ENCODE measurements at places on chromosomes 3 and 15. TPM values are rescaled to one million over a fixed set of nuclear protein-coding genes. Genes with fewer than 3 reads are reported as not detected.

DNA sequence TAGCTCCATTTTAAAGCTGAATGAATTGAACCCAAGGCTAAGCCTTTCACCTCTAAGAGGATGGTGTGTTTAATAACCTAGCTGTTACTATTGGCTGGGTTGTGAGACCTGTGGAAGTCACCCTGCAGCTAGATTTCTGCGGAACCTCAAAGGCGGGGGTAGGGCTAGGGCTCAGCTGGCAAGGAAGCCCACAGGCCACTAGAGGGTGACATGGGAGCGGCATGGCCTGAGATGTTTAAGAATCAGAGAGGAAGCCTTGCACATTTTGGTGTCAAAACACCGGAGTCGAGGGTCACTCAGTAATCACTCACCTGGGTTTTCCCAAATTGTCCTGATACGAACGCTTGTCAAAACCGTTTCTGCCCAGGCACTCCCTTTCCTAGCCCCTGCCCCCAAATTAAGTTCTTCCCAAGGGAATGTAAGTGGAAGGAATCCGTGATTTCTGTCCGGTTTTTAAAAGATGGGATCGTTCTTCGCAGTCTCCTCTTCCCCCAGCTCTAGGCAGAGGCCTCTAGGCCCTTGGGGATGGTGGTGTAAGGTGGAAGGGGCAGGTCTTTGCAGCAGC lies 3.8 kb upstream of the ACAD9 start:
- DNase-seq = no peak

The PCLAF gene
- 33.3 TPM for polyA plus RNA-seq

DNA sequence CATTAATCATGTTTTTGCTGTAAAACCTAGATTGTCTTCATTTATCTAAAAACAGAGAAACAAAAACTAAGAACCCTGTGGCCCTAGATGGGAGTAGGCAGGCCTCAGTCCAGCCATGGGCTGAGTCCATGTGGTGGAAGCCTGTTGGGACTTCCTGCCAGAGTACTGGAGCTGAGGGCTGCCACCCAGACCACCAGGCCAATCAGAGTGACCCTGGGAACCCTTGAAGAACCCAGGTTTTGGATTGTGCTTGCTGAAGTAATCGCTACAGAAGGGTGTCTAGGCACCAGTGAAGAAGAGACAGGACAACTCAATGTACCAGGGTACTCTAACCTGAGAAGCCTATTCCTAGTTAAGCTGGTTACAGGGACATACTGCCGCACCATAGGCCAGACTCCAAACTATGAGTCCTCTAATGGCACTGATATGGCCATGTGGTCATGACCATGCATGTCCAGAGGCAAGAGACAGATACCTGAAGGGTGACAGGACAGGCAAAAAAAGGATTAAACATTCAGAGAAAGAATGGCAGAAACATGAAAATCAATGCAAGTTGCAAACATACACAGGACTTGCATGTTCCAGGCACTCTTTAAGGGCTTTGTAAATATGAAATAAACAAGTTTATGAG lies 12.9 kb downstream of the CSRNP1 start:
- DNase-seq = no peak

GRCh38 chr3:46564190-46565021 lies 1.7 kb downstream of the LRRC2 start:
- no peak for DNase-seq

DNA sequence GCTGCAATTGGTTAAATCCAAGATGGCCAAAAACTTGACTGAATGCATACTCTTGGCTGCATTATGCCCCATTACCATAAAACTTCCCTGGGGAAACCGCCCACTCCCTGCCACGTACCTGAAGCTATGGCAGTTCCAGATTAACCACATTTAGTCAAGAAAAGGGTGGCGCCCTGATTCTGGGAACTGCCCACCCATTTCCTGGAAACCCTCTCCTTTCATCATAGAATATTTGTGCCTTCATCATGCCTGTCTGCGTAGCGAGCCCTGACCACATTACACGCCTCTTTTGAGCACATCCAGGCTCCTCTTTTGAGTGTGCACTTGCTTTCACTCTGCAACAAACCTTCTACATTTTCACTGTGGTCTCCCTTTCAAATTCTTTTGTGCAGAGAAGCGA lies 5.2 kb downstream of the LINS1 start:
- DNase-seq = no peak

GRCh38 chr15:62248277-62248984 lies 83.3 kb upstream of the C2CD4B start:
- no peak for DNase-seq

DNA sequence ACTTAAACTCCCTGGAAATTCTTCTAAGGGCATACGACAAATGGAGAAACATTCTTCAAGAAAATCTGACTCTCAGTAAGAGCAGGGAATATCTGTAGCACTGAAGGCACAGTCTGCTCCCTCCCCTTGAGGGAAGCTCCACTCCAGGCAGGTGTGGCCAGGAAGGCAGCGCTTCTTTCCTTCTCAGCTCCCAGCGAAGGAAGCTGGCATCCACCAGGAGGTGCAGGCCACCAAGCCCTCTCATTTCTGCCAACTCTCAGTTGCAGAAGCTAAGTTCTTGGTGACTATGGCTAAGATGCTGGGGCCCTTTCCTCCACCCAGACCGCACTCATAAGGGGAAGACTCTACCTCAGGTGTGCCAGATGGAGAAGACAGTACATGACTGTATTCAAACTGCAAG lies 37.7 kb upstream of the SLC41A3 start:
- DNase-seq = no peak

DNA sequence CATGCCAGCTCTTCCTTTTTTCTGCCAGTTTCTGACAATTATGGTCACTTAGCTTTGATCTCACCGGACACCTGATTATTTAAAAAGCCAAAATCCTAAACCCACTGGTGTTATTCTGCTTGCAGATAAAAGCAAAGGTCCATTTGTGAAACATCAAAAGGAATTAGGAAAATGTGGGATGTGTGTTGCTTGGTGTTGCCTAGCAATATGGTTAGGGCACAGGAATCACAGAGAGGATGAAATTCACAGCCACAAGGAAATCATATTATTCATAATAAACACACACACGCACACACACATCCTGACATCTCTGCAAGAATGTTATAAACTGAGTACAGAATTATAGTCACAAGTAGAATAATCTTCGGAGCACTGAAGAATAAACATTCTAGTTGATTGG lies 89.3 kb upstream of the BHLHE40 start:
- DNase-seq = no peak

GRCh38 chr15:81299630-81300273 lies 24.2 kb downstream of the STARD5 start:
- DNase-seq = no peak

DNA sequence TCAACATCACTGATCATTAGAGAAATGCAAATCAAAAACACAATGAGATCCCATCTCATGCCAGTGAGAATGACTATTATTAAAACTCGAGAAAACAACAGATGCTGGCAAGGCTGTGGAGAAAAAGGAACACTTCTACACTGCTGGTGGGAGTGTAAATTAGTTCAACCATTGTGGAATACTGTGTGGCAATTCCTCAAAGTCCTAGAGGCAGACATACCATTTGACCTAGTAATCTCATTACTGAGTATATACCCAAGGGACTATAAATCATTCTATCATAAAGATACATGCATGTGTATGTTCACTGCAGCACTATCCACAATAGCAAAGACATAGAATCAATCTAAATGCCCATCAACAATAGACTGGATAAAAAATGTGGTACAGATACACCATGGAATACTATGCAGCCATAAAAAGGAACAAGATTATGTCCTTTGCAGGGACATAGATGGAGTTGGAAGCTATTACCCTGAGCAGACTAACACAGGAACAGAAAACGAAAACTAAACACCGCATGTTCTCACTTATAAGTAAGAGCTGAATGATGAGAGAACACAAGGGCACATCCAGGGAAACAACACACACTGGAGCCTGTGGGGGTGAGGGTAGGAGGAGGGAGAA lies 15.2 kb upstream of the AVEN start:
- DNase-seq = no peak

GRCh38 chr3:129046037-129046731 lies 14.4 kb upstream of the GP9 start:
- no peak for DNase-seq

The THPO gene
- polyA plus RNA-seq = 1.9 TPM

The DPPA2 gene
- polyA plus RNA-seq = 0.03 TPM

DNA sequence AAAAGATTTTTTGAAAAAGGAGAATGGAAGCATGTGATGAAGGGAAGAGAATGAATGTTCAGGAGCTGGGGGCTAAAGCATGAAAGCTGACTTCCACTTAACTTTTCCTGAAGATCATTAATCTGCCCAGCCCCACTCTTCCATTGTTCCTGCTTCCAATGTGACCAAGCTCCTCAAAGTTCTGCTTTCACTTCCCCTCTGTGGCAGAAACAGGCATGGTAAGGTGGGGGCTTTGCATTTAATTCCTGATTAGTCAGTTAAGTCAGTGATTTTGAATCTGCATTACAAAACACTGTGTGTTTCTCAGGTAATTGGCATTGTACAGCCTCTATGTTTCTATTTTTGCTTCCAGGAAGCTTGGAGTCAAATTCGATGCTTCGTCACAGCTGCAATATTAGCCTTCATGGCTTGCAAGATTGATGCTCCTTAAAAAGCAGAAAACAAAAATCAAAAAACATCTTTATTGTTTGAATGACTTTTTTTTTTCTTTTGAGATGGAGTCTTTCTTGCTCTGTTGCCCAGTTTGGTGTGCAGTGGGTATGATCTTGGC lies 7.3 kb upstream of the TM6SF1 start:
- no peak for DNase-seq

The GNAT1 gene
- not detected for polyA plus RNA-seq

DNA sequence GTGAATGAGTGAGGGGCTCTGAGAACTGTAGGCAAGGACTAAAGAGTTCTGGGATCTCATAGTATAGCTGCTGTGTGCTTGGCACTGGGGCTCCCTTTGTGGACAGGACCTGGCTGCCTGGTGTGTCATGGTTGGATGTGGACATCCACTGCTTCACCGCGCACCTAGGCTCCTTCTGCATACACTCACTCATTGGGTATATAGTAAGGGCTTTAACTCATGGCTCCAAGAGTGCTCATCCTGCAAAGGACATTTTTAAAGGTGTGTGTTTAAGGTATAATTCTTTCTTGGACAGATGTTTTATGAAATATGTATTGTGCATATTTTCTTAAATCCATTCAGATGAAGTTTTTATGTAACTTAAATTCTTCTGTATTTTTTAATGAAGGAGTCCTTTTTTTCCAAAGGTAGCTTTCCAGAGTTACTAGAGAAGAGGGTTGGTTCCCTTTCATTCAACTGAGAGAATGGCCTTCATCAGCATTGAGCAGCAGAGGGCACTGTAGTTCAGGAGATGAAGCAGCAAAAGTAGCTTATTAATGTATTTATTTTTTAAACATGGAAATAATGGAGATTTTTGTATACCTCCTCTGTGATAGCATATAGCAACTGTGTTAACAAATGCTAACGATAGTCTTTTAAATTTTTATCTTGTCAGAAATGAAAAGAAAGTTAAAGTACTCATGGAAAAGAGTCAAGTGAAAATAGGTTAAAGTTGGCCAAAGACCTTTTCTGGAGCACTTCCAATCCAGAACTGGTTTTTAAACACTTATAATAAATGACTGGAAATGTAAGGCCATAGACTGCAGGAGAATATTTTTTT lies 25.2 kb downstream of the OXNAD1 start:
- DNase-seq = no peak

DNA sequence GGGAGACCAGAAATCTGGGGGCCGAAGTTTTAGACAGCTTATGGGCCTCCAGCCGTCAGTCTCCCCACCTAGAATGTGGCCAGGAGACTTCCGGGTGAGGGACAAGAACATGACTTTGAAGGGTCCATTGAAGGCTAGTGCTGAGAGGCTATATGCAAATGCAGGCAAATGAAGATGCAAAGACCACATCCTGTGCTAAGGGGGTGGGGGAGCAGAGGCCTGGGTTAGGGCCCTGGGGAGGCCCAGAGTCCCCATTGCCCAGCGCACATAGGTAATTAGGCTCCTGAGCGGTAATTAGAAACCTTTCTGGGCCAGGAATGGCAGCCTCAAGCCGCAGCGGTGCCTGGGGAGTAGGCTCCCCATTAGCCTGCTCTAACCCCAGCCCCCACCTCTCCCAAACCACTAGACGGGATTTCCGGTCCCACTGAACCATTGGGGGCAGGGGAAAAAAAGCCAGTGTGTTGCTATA lies 6.8 kb downstream of the CSK start:
- no peak for DNase-seq

GRCh38 chr15:78006567-78007205 lies 70.8 kb downstream of the TBC1D2B start:
- no peak for DNase-seq

The MYLK gene
- polyA plus RNA-seq = 296 TPM

DNA sequence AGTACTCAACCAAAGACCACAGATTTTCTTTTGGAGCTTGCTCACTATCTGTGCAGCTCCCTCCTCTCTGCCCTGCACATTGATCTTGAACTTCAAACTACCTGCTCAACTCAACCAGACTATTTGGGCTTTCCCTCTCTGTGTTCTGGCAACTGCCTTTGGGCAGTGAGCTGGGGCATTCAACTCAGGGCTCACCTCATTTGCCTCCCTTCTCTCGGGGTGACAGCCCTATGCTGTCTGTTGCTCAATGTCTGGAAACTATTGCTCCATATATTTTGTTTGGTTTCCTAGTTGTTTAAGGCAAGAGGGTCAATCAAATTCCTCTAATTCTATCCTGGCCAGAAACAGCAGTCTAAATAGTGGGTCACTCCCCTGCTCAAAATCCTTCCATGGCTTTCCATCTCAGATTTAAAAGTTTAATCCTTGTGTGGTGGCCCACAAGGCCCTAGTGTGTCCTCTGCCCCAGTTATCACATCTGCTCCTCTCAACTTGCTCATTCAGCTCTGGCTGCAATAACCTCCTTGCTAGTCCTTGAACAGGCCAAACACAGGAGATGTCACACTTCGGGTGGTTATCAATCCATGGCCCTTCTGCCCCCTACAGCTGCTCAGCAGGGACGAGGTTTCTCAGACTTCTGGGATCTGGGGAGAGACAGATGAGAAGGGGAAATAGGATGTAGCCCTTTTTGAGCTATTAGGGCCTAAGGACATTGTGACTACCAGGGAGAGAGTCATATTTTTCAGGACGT lies 67.8 kb downstream of the SNRK start:
- DNase-seq = no peak

The TNIK gene
- 32.3 TPM for polyA plus RNA-seq

GRCh38 chr15:22851513-22851912 lies 13.0 kb downstream of the NIPA2 start:
- no peak for DNase-seq

- no peak for DNase-seq
Measured at GRCh38 chr15:62782896-62783295, 259.7 kb upstream of the TPM1 start.

GRCh38 chr3:13487403-13487802 lies 7.3 kb downstream of the HDAC11 start:
- DNase-seq = no peak

The WWTR1 gene
- 29.2 TPM for polyA plus RNA-seq

The OPA1 gene
- polyA plus RNA-seq = 45.5 TPM

All from large intestine (tissue), 12 donors.